ENCODE measurements at places on chromosomes 4 and X.

- H3K4me3 ChIP-seq: no peak overlapping the region
- H3K27ac ChIP-seq: no peak overlapping the region
- H3K27me3 ChIP-seq: peaks cover 4% of the 10 kb centered on the region
- no peaks in the 10 kb centered on the region for H3K36me3 ChIP-seq
- no peaks in the 10 kb centered on the region for H3K4me1 ChIP-seq
Measured at GRCh38 chr4:4969298-4969697, 50.0 kb downstream of the CYTL1 start.

DNA sequence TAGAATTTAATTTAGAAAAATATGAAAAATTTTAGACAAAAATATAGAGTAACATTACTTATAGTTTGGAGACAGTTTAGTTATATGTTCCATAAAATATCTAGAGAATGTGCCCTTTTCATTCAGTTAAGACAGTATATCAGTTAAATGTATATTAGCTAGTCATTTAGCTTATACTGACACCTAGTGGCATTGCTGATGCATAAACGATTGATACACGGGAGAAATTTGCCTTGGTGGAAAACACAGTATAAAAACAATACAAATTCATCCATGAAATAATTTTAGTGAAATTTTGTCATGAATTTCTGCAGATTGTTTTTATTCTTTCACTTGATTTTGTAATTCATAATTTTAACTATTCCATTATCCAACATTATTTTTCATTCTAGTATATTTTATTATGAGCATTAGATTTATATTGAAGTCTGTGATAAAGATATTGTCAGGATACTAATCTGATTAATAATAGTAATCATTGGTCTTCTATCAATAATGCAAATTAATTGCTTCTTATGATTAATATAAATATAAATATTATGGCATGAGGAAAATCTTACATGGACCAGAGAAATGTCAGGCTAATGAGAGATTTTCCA, 219.0 kb downstream of the TLL1 start:
- no peaks in the 10 kb centered on the region for H3K36me3 ChIP-seq
- DNase-seq: no peak
- H3K27me3 ChIP-seq: no peaks in the 10 kb centered on the region
- H3K4me1 ChIP-seq: no peaks in the 10 kb centered on the region
- H3K27ac ChIP-seq: no peak overlapping the region

DNA sequence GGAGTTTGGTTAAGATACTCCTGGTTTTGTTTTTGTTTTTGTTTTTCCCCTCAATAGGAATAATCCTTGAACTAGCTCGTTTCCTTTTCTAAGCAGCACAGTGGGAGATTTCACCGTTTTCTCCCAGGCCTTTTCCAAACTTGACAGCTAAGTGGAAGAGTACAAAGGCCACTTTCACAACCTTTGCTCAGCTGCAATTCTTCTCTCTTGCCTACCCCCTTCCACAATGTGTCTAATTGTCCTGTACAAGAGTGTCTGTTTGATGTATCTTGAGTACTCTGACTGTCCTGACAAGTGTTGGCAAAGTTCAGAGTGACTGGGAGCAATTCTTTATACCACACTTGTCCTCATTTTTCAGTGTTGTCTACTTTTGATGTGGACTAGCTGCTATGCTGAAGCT, 674.3 kb upstream of the AMOT start:
- no peak overlapping the region for H3K4me3 ChIP-seq
- H3K27me3 ChIP-seq: no peaks in the 10 kb centered on the region
- no peaks in the 10 kb centered on the region for H3K4me1 ChIP-seq
- no peaks in the 10 kb centered on the region for H3K36me3 ChIP-seq

DNA sequence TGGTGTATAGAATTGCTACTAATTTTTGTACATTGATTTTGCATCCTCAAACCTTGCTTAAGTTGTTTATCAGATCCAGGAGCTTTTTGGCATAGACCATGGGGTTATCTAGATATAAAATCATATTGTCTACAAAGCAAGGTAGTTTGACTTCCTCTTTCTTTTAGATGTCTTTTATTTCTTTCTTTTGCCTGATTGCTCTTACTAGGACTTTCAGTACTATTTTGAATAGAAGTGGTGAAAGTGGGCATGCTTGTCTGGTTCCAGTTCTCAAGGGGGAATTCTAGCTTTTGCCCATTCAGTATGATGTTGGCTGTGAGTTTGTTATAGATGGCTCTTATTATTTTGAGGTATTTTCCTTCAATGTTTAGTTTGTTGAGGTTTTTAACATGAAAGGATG, 187.9 kb upstream of the LCORL start:
- peaks cover 15% of the 10 kb centered on the region for H3K27me3 ChIP-seq
- H3K36me3 ChIP-seq: no peaks in the 10 kb centered on the region
- no peak overlapping the region for H3K4me3 ChIP-seq
- H3K4me1 ChIP-seq: no peaks in the 10 kb centered on the region
- no peak overlapping the region for H3K27ac ChIP-seq
- no peak for DNase-seq

All from activated CD4-positive, alpha-beta T cell treated with anti-CD3 and anti-CD28 coated beads for 36 hours (primary cell).